COR-L47 (cell line): ENCODE measurements at places on chromosomes 5 and 9.
A peak's percentile ranks its signal among the peaks of the same experiment; 100 is the strongest.

- DNase-seq, result no peak
Measured at GRCh38 chr9:90569511-90569910, 73.1 kb downstream of the DIRAS2 start.

DNA sequence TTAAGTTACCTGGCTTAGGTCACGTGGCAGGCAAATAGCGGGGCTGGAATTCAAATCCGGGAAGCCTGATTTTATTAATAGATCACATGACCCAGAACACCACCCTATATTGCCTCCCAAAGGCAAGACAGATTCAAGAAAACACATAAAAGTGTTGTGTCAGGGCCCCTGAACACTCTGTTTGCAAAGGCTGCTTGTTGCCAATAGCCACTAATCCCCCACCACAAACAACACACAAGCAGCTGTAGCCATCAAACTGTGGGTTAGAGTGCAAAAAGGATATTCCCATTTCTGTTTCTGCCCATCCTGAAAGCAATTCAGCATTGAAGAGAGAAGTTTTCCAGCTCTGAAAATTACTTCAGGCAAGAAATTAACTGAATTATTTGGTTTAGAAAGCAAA, 358.9 kb upstream of the RFX3 start:
- DNase-seq, result no peak

DNA sequence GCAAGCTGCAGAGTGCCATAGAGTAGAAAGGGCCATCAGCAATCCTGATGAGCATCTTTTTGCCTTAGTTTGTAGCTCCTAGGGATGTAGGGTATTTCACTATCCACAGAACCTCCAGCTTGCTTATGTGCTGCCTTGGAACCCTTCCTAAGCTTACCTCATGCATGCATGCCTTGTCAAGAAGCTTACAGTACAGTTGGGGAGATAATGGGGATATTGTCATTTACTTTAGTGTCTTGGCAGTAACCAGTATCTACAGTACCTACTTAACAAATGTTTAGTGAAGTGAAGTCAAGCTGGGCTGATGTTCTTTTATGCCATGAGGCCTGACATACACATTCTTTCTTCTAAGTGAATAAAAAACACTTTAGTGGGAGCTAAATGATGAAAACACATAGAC, 164.6 kb upstream of the PPP1R2B start:
- DNase-seq, result no peak

DNA sequence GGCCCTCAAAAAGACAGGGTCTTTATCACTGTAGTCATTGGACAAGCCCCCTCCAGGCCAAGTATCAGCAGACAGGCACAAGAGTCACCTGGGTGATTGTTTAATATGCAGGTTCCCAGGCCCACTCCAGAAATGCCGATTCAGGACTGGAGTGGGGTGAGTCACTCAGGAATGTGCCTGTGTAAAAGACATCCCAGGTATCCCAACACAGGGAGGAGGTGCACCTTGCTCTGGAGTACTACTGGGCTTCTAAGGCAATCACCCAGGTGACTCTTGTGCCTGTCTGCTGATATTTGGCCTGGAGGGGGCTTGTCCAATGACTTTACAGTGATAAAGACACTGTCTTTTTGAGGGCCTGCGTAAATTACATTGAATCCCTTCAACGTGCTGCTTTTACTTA, 40.6 kb downstream of the ACTL7B start:
- no peak for DNase-seq

DNA sequence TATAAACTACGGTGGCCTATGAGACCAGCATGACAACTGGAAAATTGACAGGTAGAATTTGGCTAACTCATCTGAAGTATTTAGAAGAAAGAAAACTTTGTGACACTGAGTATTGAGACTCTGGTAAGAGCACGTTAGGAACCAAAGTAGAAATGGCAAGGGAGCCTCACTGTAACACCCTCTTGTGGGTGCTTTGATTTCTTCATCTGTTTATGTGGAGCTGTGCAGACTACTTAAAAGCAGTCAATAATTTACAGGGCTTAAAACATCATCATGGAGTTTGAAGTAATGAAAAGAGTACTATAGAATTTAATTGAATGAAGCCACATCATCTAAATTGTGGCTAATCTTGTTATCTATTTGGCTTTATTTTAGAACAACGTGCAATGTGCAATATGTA, 414.2 kb downstream of the CCDC171 start:
- no peak for DNase-seq

- DNase-seq, result no peak
Measured at GRCh38 chr5:176415240-176415951, 943 bp downstream of the CLTB start.

- DNase-seq, result no peak
Measured at GRCh38 chr9:123584202-123585176, 228.5 kb downstream of the CRB2 start.

DNA sequence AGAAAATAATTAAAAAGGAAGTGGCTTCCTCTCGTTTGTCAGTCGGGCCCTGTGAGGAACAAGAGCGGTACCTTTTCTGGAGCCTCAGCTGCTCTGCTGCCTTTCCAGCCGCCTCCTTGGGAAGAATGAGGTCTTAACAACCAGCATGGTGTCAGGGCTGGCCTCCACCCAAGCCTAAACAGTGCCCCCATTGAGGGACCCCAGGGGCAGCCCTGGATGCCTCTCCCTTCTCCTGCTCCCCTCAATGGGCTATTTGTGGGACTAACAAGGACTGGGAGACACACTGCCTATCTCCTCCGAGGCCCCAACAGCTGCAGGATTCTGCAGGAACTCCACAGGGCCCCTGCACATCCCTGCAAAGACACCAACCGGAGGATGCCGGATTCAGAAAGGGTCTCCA, 155.4 kb upstream of the MAP3K1 start:
- DNase-seq, result no peak

DNA sequence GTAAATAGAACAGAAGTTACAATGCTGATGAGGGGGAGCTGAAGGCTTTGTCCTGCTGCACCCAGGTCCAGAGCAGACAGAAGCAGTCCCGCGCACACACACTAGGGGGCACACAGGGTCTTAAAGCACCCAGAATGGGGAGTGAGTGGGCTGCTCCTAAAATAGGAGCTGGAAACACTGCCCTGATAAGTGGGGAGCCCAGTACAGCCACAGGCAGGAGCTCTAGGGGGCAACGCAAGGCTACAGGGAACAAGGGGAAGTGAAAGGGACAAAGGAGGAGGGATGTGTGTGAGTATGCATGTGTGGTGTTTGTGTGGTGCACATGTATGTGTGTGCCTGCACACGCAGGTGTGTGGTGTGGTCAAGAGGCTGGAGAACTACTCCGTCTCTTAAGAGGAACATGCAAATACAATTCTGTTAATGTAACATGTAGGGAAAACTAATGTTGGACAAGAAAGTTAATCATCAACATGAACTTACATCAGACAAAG, 191.5 kb downstream of the ROR2 start:
- DNase-seq, result peak; percentile 27

DNA sequence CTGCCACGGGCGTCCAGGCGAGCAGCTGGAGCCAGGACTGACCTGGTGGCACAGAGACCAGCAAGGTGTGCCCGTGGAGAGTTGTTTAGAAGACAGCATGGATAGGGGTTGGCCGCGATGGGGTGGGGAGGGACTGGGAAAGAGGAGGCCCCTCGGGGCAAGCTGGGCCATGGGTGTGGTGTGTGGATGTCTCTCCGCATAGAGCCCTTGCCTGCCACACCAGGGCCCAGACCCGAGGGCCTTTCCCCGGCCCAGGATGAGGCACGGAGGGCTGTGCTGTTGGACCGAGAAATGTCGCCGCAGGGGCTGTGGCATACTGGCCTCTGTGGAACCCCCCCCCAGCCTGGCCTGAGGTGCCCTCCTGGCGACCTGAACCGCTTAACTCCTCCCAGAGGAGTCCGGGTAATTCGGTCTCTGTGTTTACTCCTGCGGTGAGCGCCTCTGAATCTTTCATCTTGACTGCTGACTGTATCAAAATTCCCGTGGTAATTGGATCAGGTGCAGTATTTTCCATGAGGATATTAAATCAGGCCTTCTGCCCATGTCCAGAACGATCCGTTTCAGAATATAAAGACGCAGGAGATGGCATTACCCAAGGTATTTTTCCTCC, 22.5 kb upstream of the LAMC3 start:
- DNase-seq, result no peak

DNA sequence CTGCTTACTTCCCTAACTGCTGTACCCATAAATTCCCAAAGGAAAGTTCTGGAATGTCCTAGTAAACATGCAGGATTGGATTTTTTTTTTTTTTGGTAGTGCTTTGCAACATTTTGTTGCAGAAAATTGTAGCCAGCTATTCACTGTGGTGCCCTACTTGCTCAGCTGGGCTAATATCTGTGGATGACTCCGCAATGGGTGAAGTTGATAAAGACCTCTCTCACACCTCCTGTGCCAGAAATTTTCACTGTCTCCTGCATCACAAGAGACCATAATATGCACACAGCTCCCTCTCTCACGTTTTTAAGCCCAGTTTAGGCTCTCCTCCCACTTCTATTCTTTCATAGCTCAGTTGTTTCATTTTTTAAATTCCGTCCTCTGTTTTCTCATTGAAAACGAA, 136.5 kb upstream of the C6 start:
- DNase-seq, result no peak

- DNase-seq, result no peak
Measured at GRCh38 chr5:89584339-89584956, 701.5 kb upstream of the MEF2C start.

GRCh38 chr5:14854799-14855198, 16.8 kb downstream of the ANKH start:
- no peak for DNase-seq

- DNase-seq, result peak; percentile 66
Measured at GRCh38 chr9:38371495-38371894, 21.0 kb upstream of the ALDH1B1 start.

- peak; percentile 45 for DNase-seq
Measured at GRCh38 chr5:95554331-95554646, 488 bp downstream of the SKIC3 start.

DNA sequence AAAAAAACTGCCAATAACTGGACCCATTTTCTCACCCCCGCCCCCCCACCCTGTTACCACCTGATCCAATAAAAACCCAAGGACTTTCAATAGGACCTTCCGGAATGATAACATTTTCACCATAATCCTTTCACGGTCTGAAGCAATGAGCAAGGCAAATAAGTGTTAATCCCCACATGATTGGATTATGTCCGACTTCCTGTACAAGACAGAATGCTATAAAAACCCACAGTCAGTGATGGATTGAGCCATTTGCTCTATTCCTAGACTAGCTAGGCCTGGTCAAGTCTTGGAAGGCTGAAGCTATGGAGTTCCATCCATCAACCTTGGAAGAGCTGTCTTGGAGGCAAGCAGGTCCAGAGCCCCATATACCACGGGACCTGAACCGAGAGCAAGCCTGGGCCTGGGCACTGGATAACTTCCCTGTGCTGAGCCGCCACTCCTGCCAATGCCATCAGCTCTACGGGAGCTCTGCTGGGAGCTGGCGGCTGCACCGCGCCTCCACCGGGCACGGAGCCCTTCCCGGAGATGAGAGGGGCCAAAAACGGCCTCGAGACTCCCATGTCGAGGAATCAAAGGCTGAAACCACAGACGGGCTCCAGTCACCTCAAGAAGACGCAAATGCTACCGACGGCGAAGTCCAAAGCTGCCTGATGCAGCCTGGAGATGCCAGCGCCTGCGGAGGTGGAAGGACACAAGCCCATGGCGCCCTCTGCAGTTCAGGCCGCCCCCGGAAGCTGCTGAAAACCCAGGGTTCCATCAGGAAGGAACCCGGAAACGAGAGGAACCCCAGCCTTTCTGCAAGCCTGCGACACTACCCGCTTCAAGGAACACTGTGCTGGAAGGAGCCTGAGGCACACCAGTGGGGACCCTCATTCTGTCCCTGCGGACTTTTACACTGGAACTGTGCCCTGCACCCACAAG, 69.2 kb downstream of the ANXA2R start:
- no peak for DNase-seq

DNA sequence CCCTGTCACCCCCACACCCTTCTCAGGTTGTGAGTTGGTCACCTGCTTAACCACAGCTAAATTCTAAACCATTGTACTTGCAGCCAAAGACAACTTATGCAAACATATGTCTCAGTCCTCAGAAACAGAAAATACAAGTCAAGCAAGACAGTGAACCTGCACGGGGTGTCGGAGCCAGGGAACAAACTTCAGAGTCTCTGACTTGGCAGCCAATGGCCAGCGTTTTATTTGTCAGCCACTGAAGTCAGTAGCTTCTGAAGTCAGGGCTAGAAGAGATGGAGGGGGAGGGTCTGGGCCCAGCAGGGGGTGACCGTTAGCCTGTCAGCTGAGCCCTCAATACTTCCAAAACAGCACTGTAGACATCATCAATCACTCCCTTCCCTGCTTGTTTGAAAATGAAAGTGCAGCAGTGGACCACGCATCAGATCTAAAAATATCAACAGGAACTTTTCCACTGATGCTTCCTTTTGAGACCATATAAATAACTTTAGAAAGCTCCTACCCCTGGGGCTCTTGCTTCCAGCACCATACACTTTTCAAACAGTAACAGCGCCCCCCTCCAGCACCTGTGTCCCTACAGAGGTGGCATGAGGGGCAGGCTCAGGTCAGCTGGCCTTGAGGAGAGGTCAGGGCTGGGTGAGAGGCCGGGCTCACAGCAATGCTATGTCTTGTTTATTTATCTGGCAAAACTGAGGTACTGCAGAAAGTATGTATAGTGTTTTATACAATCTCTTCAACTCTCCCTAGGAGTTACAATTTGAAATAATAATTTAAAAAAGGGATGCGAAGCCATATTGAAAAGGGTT, 142.5 kb downstream of the ACER2 start:
- peak; percentile 45 for DNase-seq

- DNase-seq, result no peak
Measured at GRCh38 chr5:14118551-14119320, 24.4 kb upstream of the TRIO start.

- DNase-seq, result no peak
Measured at GRCh38 chr5:10513501-10514442, 50.1 kb upstream of the ANKRD33B start.

DNA sequence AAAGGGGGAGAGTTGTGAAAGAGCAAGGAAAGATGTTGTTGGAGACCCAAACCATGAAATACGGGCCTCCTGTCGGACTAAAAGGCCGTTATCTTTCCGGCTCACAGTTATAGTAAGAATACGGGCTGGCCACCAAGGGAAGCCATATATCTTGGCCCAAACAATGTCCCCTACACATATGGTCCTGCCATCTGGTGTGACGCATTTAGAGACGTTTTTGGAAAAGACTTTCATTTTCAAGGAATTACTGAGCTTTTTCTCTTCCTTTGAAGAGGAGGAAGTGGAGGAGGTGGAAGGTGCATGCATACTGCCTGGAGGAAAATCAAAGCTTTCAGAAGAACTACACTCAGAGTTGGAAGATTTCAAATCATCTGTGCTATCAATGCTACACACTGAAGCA, 26.7 kb downstream of the PWWP2A start:
- DNase-seq, result no peak

DNA sequence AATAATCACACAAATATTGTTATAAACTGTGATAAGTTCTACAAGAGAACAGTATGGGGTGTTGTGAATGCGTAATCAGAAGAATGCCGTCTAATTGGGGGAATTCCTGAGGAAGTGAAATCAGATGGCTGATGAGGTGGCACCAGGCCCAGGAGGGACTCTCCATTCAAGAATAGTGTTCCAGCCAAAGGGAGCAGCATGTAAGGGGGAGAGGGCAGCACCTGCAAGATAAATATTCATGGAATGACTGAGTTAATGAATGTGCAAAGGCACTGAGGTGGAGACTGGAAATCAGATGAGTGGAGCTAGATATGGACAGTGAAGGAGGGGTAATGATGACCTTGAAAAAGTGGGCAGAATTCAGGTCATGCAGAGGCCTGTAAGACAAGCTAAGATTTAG, 250.6 kb downstream of the ARRDC3 start:
- DNase-seq, result no peak
